ENCODE measurements at places on chromosomes 11 and 22.

DNA sequence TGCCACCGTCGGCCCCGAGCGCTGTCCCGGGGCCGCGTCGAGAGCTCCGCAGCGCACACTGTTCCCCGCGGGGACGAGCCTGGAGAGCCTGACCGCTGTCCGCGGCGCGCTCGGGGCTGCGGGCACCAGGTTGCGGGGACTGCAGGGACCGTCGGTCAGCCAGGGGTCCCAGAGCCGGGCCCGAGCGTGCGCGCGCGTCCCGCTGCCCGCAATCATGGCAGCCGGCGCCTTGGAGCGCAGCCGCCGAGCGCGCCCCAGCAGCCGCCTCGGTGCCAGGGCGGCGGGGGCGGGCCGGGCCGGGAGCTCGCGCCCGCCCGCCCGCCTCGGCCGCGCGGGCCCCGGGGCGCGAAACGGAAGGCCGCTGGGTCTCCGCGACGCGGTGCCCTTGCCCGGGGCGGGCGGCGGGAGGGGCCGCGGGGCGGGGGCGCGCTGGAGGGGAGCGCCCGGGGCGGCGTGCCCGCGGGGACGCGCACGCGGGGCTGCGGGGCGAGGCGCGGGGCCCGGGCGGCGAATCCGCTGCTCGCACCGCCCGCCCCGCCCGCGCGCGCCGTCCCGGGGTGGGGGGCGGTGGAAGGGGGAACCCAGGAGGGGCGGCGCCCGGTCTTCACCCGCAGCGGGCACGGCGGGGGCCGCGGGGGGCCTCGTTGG, 79.4 kb upstream of the PPARA start:
- no peak for DNase-seq

DNA sequence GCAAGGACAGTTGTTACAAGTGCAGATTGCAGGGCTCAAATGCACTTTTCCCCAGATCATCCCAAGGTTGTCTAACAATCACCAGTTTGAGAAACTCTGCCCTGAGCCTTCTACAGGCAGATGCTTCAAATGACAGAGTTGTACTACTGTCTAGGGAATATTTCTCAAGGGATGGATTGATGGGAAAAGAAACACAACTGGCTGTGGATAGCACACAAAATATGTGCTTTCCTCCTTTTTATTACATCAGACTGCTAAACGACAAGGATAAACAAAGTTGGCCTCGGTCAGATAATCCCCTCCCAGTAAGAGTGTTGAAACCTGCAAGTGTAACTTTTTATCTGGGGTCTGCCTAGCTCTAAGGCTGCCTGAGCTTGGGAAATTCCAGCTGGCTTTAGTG, 46.6 kb upstream of the SORL1-AS1 start:
- no peak for DNase-seq

- DNase-seq: no peak
Observed at GRCh38 chr11:119764108-119764868, 35.3 kb upstream of the NECTIN1 start.

DNA sequence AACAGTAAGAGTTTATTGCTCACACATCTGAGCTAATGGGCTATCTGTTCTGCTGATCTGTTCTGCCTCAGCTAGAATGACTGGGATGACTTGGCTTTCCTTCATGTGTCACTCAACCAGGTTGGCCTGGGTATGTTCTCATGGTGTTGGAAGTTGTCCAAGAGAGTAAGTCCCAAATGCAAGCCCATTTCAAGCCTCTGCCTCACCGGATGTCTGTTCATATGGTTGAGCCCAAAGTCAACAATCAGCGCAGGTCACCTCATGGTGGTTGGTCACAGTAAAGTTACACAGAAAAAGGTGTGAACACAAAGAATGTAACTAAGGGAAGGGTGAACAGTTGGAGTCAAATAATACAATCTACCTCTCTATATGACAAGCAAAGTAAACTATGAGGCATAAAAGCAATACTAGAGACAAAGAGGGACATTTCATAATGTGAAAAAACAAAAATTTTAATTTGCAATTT, 1.9 kb downstream of the GDPD4 start:
- DNase-seq: no peak

- DNase-seq: no peak
Observed at GRCh38 chr11:44605068-44605708, 39.7 kb downstream of the CD82 start.

DNA sequence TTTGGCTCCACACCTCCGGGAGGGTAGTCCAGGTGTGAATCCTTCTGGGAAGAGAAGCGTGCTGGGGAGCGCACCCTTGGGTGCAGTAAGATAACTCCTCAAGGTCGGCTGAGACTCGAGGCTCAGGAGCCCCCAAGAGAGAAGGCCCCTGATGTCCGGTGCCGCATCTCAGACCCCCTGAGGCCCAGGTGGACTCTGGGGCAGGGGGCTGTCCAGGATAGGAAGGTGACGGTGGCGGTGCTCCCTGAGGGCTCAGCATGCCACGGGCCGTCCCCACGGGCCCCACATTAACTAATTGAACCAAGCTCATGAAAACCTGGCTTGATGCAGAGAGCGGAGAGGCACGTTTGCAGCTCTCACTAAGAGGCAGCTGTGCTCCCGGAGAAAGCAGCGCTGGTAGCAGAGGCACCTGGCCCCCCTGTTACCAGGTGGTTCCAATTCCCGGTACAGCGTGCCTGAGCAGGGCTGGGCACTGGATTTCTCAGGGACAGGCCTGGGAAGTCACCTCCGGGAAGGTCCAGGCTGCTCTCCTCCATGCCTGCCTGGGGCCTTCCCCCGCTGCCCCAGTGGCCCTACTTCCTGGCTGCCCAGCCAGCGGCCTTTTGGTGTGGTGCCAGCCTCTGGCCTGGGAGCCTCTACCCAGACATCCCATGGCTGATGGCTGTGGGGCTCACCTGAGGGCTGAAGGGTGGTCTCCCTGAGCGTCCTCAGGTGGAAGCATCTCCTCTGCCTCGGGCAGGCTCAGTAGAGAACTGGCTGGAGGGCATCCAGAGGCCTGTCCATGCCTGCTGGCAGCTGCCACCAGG, 1.1 kb downstream of the KCNQ1 start:
- DNase-seq: no peak

DNA sequence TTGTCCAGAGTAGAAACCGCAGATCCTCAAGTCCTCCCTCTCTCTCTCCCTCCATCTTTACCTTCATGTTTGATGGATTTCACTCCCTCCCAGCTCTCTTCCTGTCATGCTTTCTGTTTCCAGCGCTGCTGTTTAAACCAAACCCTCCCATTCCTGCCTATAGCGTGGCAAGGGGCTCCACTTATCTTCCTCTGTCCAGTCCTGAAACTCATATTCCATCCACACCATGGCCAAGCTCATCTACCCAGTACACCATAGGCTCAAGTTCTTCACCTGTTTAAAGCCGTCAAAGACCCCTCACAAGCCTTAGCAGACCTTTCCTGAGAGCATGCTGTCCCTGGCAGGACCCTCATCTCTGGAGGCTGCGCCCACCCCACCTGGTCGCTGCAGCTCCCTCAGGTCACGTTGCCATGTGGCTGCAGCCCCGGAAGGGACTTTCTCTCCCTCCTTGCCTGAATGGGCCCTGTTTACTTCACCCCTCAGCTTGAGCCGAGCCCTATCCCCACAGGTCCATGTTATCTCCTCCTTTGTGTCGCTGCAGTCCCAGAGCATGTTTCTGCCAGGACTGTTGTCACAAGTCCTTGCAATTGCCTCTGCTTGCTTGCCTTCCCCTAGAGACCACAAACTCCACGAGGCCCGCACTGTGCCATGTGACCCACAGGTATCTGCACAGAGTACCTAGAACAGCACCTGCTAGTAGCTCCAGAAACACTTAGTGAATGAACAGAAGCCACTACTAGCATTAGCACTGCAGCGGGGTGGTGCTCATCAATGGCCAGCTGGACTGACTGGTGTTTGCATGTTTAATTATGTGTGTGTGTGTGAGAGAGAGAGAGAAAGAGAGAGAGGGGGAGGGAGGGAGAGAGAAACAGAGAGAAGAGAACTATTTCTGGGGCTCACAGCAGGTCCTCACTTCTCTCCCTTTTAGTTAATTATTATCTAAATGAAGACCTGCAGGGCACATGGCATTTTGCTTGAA, 149.4 kb upstream of the SNX19 start:
- DNase-seq: no peak

DNA sequence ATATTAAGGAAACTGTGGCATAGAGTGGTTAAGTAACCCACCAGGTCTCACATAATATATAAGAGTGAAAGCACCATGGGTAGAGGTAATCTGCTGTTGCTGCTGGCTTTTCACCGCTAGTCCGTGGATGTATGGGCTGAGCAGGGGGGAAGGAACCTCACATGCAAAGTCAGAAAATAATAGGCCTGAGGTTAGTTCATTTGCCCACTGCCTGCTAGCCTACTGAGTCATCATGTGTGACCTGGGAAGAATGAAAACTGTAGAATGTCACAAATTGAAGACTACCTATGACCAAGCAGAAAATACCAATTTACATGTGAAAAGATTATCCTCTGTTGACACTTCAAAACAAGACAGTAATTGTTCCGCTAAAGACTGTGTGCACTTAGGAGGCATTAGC, 560.1 kb upstream of the FAT3 start:
- no peak for DNase-seq

DNA sequence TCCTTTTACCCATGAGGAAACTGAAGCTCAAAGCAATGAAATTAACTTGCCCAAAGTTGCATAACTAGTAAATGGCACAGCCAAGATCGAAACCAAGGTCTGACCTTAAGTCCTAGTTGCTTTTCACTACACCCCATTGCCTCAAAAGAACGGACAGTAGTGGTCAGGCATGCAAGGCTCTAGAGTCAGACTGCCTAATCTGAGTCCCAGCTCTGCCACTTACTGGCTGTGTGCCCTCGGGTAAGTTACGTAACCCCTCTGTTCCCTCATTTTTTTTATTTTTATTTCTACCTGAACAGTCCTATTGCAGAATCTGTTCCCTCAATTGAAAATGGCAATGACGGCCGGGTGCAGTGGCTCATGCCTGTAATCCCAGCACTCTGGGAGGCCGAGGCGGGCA, 9.6 kb downstream of the CYB561A3 start:
- no peak for DNase-seq

- DNase-seq: no peak
Observed at GRCh38 chr22:33922349-33922681, 2.0 kb upstream of the LARGE1 start.

GRCh38 chr11:125494974-125495725, 915 bp downstream of the FEZ1 start:
- no peak for DNase-seq

DNA sequence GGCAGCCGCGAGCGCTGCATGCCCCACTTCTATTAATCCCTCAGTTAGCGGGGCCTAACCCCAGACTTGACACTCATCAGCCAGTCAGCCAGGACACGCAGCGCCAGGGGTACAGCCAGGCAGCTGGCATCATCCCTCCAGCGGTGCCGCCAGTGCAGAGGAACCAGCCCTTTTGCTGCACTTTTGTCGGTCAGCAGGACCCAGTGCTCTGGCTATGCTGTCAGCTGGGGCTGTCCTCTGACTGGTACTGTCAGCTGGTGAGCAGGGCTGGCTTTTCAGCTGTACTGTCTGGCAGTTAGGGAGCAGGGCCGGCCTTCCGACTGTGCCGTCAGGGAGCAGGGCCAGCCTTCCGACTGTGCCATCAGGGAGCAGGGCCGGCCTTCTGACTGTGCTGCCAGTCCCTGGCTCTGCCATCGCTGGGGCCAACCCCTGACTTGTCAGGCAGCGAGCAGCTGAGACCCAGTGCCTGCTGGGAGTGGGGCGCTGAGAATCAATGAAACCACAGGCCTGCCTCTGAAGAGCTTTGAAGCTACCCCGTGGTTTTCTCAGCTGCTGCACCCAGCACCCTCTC, 115.4 kb downstream of the KIAA1671 start:
- no peak for DNase-seq

DNA sequence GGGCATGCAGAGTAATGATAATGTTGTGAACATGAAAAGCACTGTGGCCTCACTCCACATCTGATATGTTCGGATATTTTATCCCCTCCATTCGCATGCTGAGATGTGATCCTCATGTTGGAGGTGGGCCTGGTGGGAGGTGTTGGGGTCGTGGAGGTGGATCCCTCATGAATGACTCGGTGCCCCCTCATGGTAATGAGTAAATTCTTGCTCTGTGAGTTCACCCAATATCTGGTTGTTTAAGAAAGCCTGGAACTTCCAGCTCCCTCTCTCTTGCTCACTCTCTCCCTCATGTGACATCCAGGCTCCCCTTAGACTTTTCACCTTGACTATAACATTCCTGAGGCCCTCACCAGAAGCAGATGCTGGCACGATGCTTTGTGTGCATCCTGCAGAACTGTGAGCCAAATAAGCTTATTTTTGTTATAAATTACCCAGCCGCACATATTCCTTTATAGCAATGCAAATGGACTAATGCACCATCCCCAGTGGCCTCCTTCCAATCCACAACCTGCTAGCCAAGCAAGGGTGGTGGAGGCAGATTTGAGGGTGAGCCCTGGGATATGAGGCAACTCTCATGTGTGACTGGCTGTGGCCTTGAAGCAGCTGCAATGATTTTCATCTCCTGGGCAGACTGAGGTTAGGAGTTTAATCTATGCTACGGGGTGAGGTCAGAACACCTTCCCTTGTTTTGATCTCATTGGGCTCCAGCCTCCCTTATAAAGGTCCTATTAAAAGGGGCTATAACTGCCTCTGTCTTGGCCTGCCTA, 276.5 kb downstream of the ETS1 start:
- no peak for DNase-seq

Measured in NCI-H1048 (cell line).